ENCODE measurements at places on chromosomes 3 and 15.

DNA sequence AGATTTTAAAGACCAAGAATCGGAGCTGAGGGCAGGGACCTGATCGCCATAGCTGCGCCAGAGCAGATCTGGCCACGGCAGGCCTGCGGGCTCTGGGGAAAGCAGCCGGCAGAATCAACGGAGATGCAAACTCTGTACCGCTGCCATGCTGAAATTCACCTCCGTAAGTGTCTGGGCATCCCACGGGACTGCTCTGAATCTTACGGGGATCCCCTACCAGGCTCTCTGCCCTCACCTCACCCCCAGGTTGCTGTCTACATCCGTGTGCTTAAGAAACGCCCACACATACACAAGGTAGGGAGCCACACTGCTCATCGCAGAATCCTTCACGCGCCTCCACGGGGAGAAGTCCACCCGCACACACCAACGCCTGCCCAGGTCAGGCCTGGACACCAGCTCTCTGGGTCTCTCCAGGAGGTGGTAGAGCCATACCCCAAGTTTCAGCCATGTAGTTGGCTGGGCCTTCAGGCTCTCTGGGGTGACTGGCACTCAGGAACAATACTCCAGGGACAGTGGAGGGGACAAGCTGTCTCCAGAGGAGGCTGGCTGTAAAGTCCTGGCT lies 33.5 kb downstream of the FAM174B start:
- DNase-seq: no peak

DNA sequence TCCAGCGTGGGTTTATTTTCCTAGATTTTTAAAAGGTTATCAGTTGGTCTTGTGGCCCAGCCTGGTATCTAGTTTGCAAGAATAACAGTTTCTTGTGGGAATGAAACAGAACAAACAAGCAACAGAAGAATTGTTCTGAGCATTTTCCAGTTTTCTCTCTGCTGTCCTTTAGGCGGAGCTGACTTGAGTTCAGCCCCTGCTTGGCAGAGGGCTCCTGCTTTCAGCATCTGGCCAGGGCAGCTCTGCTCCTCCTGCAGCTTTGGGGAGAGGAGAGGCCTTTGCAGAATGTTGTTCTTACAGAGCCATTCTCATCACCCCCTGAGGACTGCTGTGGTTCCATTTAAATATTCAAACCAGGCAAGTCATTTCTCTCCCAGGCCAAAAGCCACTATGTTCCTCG lies 117.7 kb downstream of the ALDH1A2 start:
- no peak for DNase-seq

DNA sequence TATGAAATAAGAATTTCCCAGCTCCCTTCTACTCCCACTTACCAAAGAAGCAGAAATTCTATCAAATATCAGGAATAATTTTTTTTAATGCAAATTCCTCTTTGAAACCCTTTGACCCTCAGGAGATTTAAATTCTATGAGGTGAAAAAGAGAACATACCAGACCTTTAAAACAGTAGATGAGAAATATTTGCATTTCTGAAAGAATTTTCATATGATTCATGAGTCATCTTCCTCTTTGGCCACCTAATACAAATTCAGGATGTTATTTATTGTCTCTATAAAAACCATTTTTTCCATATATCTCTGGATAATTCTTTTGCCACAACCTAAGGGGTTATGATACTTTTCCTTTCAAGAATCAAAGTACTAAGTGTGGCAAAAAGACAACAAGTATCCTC lies 67.3 kb upstream of the ST3GAL6 start:
- no peak for DNase-seq

DNA sequence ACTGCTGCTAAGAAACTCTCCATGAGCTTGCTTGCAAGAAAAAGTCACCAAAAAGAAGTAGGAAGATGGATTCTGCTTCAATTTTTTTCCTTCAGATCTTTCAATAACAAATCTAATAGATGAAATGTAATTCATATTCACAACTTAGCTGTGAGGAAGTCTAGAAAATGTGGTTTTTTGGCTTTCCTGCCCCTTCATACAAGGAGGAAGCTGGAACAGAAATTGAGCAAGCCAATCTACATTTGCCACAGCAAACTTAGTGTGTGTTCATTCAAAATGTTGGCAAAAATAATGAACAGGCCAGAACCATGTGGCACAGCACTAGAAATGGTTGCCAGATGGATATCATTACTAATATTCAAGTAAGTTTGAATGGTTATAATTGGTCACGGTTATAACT lies 93.2 kb upstream of the NEDD4 start:
- no peak for DNase-seq

DNA sequence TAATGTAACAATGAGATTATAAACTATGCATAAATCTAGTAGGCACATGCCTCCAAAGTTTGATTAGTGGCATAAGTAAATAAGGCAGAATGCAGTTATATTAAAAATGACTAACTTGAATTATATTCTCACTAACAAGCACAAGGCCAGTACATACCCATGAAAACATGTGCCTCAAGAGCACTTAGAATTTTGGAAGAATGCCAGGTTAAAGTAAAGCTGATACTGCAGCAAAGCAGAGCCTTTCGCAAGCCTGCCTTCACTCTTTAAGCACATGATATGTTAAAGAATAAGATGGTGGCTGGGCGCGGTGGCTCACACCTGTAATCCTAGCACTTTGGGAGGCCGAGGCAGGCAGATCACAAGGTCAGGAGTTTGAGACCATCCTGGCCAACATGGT lies 49.0 kb downstream of the KBTBD12 start:
- no peak for DNase-seq

DNA sequence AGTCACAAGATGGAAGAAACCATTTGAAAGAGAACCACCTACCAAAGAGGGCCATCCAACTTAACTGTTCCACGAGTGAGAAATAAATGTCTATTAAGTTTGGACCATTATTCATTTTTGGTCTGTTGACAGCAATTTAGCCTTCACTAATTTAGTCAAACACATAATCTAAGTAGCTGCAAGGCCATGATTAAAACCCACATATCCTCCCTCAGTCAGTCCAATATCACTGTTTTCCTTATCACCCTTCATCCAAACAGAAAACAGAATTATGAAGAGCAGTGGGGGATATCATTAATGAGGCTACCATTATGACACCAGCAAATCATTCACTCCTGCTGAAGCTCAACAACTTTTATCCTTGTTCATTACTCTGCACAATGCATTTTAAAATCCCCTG lies 52.0 kb downstream of the PIK3CB start:
- DNase-seq: no peak

DNA sequence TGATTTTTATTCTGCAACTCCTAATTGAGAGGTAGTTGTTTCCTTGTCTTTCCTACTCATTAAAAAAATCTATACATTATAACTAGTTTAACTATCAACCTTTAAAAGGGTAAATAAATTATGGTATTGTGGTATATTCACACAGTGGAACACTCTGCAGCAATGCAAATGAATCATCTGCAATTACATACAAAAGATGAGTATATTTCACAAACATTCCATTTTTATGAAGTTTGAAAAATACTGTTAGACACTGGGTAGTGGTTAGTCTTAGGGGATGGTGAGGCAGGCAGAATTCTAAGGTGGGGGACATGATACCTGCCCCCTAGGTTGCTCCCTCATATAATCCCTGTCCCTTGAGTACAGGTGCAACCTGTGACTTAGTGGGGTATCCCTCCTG lies 44.0 kb upstream of the MAGI1 start:
- DNase-seq: no peak

- no peak for DNase-seq
Observed at GRCh38 chr3:57069503-57069902, 9.0 kb downstream of the SPATA12 start.

All from activated naive CD8-positive, alpha-beta T cell treated with anti-CD3 and anti-CD28 coated beads, Interleukin-2, amount 50 U/mL, for 24 hours (primary cell).